ENCODE measurements at places on chromosomes 2 and 18. TPM values are rescaled to one million over a fixed set of nuclear protein-coding genes. Genes with fewer than 3 reads are reported as not detected.
A peak's percentile ranks its signal among the peaks of the same experiment; 100 is the strongest.

SCLY gene
- 8.1 TPM for total RNA-seq

POTEC gene
- total RNA-seq: not detected

ACTR3 gene
- 146 TPM for total RNA-seq

C18orf54 gene
- total RNA-seq: 0.95 TPM

DNA sequence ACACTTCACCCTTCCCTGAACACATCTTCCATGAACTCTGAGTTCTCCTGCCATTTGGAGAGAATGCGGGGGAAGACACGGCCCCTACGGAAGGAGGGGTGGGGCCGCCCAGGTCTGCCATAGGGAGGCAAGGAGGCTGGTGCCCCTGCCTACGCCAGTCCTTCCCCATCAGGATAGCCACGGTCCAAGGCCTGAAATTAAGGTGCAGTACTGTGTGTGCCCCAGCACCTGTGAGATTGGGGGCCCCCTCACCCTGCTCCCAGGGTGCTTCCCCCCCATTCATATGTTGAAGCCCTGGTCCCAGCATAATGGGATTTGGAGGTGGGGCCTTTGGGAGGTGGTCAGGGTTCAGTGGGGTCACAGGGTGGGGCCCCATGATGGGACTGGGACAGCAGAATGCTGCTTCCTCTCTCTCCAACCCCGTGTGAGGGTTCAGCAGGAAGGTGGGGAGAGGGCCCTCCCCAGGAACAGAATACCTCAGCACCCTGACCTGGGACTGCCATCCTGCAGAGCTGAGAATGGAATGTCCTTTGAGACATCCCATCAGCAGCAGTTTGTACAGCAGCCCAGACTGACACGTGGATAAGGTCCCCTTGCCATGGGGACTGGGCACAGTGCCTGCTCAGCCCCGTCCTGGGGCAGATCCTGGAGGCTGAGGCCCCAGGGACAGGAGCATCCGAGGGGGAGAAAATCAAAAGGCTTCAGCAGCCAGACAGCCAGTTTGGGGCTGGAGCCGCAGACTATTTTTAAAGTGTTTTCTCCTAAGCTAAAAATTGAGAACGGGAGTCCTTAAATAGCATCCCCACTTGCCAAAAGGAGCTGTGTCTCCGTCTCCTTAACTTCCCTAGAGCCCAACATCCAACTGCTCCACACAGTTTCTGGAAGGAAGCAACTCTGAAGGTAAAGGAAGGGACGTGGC lies 105.1 kb downstream of the NDUFA10 start:
- no peak overlapping the region for H3K4me3 ChIP-seq
- no peaks in the 10 kb centered on the region for H3K27me3 ChIP-seq
- no peaks in the 10 kb centered on the region for H3K36me3 ChIP-seq
- H3K27ac ChIP-seq: no peak overlapping the region
- DNase-seq: peak; percentile 65
- H3K4me1 ChIP-seq: no peaks in the 10 kb centered on the region

DNA sequence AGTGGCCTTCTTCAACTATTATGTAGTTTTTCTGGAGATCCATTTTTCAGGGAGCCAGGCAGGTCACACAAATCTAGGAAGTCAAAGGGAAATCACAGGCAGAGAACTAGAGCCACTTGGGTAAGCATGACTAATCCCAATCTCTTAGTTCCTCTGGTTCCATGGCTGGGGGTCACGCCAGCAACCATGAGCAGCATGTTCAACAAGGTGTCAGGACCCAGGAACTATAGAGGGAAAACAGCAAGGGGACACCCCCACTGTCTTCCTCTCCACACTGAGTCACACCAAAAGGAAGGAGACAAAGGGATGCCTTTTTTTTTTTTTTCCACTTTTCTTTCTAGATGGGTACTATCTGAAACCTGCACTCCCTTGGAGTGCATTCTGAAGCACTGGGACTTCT lies 250.9 kb downstream of the OTX1 start:
- DNase-seq: no peak
- no peaks in the 10 kb centered on the region for H3K27me3 ChIP-seq
- no peaks in the 10 kb centered on the region for H3K4me1 ChIP-seq
- H3K4me3 ChIP-seq: no peak overlapping the region

DNA sequence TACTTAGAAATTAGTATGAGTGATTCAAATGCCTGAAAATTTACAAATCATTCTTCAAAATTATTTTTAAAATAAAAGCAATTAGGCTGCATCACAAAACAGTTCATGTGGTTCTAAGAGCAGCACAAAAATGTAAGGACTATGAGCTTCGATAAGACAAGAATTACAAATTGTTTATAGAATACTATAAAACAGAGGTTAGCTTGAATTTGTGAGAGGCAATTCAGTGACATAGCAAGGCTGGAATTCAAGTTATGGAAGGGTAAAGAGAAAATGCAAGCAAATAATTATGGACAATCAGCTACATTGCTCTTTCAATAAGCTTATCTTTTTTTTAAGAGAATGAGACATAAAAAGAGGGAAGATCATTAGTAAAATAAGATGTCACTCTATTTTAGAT lies 7.1 kb upstream of the XIRP2 start:
- H3K36me3 ChIP-seq: no peaks in the 10 kb centered on the region
- DNase-seq: no peak
- H3K27me3 ChIP-seq: no peaks in the 10 kb centered on the region

GRCh38 chr18:10299643-10300042 lies 154.8 kb upstream of the APCDD1 start:
- DNase-seq: no peak
- H3K4me1 ChIP-seq: no peaks in the 10 kb centered on the region
- H3K4me3 ChIP-seq: no peak overlapping the region

GRCh38 chr2:102449370-102449974 lies 23.6 kb upstream of the SLC9A4 start:
- no peaks in the 10 kb centered on the region for H3K27me3 ChIP-seq
- H3K36me3 ChIP-seq: no peaks in the 10 kb centered on the region
- no peak overlapping the region for H3K4me3 ChIP-seq
- no peaks in the 10 kb centered on the region for H3K4me1 ChIP-seq

- H3K27me3 ChIP-seq: no peaks in the 10 kb centered on the region
- peak overlapping the region; percentile 74 for H3K27ac ChIP-seq
- DNase-seq: no peak
- no peaks in the 10 kb centered on the region for H3K36me3 ChIP-seq
- H3K4me1 ChIP-seq: peaks cover 28% of the 10 kb centered on the region
- no peak overlapping the region for H3K4me3 ChIP-seq
Measured at GRCh38 chr18:2997429-2997828, 15.5 kb downstream of the LPIN2 start.

GRCh38 chr2:655626-656025 lies 21.6 kb downstream of the TMEM18 start:
- peaks cover 3% of the 10 kb centered on the region for H3K4me1 ChIP-seq
- H3K4me3 ChIP-seq: no peak overlapping the region
- H3K27ac ChIP-seq: no peak overlapping the region
- H3K36me3 ChIP-seq: no peaks in the 10 kb centered on the region

DNA sequence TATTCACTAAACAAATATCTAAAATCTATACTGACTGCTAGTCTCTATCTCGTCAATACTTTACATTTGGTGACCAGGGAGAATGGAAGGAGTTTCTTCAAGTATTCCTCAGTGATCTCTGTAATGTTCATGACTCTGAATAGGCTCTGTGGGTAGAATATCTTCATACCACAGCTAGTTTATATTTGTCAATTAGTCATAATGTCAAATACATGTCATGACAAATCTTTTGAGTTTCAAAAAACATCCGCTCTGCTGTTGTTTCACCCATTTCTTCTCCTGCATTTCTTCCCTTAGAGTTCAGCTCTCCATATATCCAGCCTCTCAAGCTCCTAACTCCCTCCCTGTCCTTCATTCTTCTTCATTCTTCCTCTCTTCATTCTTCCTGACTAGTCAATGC lies 206.5 kb upstream of the FANCL start:
- no peak overlapping the region for H3K4me3 ChIP-seq
- H3K36me3 ChIP-seq: no peaks in the 10 kb centered on the region
- H3K27ac ChIP-seq: no peak overlapping the region
- DNase-seq: no peak
- no peaks in the 10 kb centered on the region for H3K4me1 ChIP-seq
- H3K27me3 ChIP-seq: no peaks in the 10 kb centered on the region

DNA sequence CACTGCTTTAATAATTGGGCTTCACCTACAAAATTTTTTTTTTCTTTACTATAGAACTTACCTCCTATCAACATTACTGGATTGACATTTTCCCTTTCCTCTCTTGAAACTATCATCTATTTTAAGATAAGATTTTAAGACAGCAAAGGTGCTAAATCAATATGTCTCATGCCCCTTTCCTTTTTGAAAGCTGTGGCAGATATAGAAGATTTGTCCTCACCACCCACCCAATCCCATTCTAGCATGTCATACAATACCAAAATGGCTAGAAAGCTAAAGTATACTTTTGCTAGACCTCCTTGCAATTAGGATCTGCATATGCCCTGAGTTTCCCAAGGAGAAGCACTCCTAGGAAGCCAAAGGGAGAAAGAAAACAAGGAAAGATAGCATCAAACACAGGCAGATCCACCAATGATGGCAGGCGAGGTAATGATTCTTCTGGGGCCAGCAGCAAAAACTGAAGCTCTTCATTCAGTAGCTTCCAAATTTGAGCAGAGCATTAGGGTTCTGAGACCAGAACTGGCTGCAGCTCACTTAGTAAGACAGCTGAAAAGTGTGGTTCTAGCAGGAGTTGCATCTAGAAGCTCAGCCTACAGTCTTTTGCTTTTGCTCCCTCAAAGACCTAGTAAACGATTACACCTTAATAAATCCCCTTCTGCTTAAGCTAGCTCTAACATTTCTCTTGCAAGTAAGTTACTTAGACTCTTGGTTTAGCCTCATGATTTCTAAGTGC lies 242.1 kb downstream of the ZEB2 start:
- H3K4me3 ChIP-seq: no peak overlapping the region
- no peak overlapping the region for H3K27ac ChIP-seq
- DNase-seq: no peak
- no peaks in the 10 kb centered on the region for H3K27me3 ChIP-seq

DNA sequence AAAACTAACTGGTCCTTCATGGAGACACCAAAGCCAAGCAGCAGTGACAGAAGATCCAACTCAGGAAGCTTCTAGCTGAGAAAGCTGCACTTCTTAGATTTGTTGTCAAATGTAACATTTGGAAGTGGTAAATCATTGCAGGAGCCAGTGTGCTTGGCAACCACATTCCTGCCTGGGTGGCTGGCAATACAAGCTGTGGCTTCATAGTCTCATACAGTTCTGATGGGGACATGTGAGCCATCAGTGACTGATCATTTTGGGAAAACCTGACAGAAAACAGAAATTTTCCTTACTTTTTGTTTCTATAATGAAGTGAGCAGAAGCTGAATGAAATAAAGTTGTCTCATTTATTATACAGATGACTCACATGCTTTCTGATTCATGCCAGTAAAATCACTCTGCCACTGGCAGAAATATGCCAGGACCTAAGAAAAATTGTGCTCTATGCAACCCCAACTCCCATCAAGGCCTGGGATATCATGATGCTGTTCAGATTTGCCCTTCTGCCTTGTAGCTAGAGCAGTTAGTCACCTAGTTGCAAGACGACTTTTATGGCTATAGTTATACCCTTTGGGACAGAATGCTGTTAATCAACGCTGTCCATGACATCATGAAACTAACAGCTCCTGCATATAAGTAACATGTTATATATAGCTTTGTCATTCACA lies 508.1 kb downstream of the ADCYAP1 start:
- no peak overlapping the region for H3K27ac ChIP-seq
- no peaks in the 10 kb centered on the region for H3K27me3 ChIP-seq
- H3K36me3 ChIP-seq: no peaks in the 10 kb centered on the region
- H3K4me1 ChIP-seq: no peaks in the 10 kb centered on the region
